ENCODE measurements at places on chromosomes 2 and 18. TPM values are rescaled to one million over a fixed set of nuclear protein-coding genes. Genes with fewer than 3 reads are reported as not detected.

The LRRC30 gene
- not detected for total RNA-seq

The GALNT5 gene
- total RNA-seq, result 26.9 TPM

The FEV gene
- not detected for total RNA-seq

The PRKCE gene
- total RNA-seq, result 11.4 TPM

The STPG4 gene
- total RNA-seq, result 0.37 TPM

The SOX11 gene
- under 0.01 TPM for total RNA-seq

The CD8B gene
- not detected for total RNA-seq

The EHBP1 gene
- 86.7 TPM for total RNA-seq

The TUBA4B gene
- total RNA-seq, result not detected

The AKAIN1 gene
- not detected for total RNA-seq

The APOB gene
- under 0.01 TPM for total RNA-seq

The RALB gene
- total RNA-seq, result 41.7 TPM

The SNTG2 gene
- total RNA-seq, result not detected

The ZBTB7C gene
- under 0.01 TPM for total RNA-seq

The FABP1 gene
- total RNA-seq, result not detected

The EFR3B gene
- 1.4 TPM for total RNA-seq

The PARD3B gene
- 19.1 TPM for total RNA-seq

The PSMA8 gene
- not detected for total RNA-seq

The KCNE4 gene
- 43.9 TPM for total RNA-seq

The HOXD10 gene
- 0.18 TPM for total RNA-seq

The DSG2 gene
- 2.3 TPM for total RNA-seq

The TPO gene
- not detected for total RNA-seq

The ALK gene
- total RNA-seq, result under 0.01 TPM

The EXOC6B gene
- total RNA-seq, result 26.7 TPM

The GCG gene
- total RNA-seq, result 0.14 TPM

The CHRND gene
- not detected for total RNA-seq

All from smooth muscle cell of bladder (primary cell).